ENCODE measurements at places on chromosomes 11 and 22. TPM values are rescaled to one million over a fixed set of nuclear protein-coding genes. Genes with fewer than 3 reads are reported as not detected.

SNAP29 gene
- total RNA-seq, result 26.2 TPM

DNA sequence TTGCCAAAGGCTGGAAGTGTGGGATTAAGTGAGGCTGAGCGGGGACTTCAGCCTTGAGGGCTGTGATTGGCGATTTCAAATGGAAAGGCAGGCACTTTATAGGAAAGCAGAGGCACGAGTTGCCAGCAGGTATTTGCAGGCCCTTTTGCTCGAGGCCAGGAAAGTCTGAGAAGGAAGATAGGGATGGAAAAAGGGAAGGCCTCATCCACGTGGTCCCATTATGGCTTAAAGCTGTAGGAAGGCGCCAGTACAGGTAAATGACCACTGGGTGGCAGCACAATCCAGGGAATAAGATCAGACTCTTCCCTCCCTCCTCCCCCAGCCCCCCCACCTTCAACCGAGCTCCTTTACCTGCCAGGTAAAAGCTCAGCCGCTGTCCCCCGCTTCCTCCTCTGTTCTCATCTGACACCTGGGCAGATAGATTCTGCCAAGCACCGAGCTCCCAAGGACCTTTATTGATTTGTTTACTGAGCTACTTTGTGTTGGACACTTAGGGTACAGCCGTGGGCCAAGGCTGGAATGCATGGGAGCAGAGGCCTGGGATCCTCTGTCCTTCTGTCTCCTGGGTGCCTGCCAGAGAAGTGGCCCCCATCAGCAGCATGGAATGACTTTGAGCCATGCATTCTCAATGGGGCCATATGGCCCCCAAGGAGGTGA, 7.5 kb downstream of the P2RX3 start:
- H3K4me3 ChIP-seq, result no peak overlapping the region
- DNase-seq, result peak; percentile 62
- no peaks in the 10 kb centered on the region for H3K36me3 ChIP-seq
- H3K27ac ChIP-seq, result no peak overlapping the region
- H3K4me1 ChIP-seq, result no peaks in the 10 kb centered on the region
- H3K27me3 ChIP-seq, result no peaks in the 10 kb centered on the region

DNA sequence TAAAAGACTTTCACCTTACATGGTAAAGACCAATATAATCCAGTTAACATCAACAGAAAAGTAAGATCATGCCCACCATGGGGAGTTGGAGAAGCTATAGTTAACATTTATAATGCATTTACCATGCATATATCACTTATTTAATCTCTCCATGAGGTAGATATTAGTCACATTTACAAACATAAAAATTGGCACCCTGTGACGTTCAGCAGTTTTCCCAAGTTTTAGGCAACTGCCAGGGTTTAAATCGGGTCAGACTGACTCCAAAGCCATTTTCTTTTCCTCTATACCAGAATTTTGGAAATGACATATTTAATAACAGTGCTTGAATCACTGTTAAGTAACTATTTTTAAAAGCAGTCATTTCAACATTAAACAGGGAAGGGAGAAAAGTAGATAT, 266.3 kb downstream of the DDX10 start:
- no peak overlapping the region for H3K4me3 ChIP-seq
- no peaks in the 10 kb centered on the region for H3K4me1 ChIP-seq
- H3K36me3 ChIP-seq, result no peaks in the 10 kb centered on the region
- no peaks in the 10 kb centered on the region for H3K27me3 ChIP-seq

NDUFS8 gene
- total RNA-seq, result 357 TPM

DNA sequence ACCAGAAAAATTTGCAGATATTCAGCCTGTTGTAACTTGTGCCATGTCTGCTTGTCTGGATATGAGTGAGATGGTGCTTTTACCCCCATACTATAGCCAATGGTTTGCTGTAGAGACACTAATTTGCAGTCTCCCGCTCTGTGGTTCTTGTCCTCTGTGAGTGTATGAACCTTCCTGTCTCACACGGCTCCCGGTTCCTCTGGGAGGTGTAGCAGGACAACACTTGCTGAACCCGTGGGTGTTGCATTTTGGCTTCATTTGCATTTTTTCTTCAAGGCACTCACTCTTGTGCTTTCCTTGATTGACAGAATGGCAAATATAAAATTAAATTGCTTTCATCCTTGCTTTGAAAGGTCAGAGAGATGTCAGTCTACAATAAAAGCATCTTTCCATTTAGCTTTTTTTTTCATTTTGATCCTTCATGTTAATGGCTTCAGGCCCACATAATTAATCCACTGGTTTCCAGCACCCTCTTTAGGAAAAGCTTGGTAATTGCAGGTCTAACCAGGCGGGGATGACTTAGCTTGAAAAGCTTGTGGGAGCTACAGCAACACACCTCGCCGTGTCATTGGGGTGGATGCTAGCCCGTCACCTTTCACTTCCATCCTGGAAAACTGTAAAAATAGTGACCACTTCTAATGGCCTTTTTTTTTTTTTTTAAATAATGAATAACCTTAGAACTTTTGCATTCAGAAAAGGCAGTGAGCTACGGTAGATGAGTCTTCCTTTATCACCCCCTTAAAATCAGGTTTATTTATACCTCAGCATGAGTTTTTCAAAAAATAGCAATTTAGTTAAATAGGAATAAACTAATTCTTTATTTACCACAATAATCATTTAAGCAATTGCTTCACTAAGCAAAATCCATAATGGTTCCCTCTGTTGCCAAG, 27.4 kb upstream of the ST14 start:
- H3K27ac ChIP-seq, result no peak overlapping the region
- no peak overlapping the region for H3K4me3 ChIP-seq
- no peak for DNase-seq
- no peaks in the 10 kb centered on the region for H3K27me3 ChIP-seq
- no peaks in the 10 kb centered on the region for H3K4me1 ChIP-seq

DNA sequence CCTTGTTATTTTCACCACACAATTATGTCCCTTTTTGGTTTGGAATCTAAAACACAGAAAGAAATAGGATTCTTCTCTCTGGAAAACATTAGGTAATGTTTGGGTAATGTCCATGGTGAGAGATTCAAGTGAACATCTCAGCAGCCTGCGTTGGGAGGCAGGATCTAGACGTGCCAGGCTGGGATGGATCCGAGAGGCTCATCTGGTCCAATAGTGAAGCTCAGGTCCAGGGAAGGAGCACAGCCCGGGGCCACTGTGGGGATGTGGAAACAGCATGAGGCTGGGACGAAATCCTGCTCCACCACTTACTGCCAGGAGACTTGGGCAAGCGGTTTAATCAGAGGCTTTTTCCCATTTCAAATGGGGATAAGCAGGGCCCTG, 109.9 kb downstream of the CSNK2A3 start:
- H3K4me1 ChIP-seq, result peaks cover 31% of the 10 kb centered on the region
- H3K27me3 ChIP-seq, result no peaks in the 10 kb centered on the region
- H3K36me3 ChIP-seq, result no peaks in the 10 kb centered on the region
- no peak overlapping the region for H3K4me3 ChIP-seq

DNA sequence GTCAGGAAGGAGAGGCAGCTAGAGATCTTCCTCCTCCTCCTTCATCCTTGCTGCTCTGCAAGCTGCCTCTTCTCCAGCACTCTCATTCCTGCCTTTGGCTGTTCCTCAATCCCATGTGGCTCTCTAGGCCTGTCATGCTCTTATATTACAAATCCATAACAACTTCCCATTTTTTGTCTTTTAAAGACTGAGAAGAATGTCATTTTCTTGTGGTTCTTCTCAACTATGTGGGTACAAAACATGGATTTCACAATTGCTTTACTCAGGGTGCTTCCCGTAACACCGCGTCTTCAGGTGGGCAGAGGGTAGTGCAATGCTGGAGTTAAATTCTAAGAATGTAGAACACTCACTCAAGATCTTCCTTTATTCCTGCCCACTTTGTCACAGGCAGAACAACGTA, 6.8 kb upstream of the CAT start:
- peaks cover 4% of the 10 kb centered on the region for H3K4me1 ChIP-seq
- H3K27ac ChIP-seq, result no peak overlapping the region
- no peaks in the 10 kb centered on the region for H3K27me3 ChIP-seq
- no peak for DNase-seq
- H3K36me3 ChIP-seq, result no peaks in the 10 kb centered on the region

- no peak overlapping the region for H3K4me3 ChIP-seq
- no peak for DNase-seq
- peaks cover 6% of the 10 kb centered on the region for H3K27me3 ChIP-seq
- peaks cover 19% of the 10 kb centered on the region for H3K4me1 ChIP-seq
- H3K27ac ChIP-seq, result no peak overlapping the region
Measured at GRCh38 chr11:35424157-35424940, 5.0 kb upstream of the SLC1A2 start.

GRCh38 chr22:20590477-20591294, 83.3 kb downstream of the MED15 start:
- no peak for DNase-seq
- peaks cover 24% of the 10 kb centered on the region for H3K36me3 ChIP-seq
- H3K4me1 ChIP-seq, result no peaks in the 10 kb centered on the region
- H3K27ac ChIP-seq, result no peak overlapping the region
- no peaks in the 10 kb centered on the region for H3K27me3 ChIP-seq

DNA sequence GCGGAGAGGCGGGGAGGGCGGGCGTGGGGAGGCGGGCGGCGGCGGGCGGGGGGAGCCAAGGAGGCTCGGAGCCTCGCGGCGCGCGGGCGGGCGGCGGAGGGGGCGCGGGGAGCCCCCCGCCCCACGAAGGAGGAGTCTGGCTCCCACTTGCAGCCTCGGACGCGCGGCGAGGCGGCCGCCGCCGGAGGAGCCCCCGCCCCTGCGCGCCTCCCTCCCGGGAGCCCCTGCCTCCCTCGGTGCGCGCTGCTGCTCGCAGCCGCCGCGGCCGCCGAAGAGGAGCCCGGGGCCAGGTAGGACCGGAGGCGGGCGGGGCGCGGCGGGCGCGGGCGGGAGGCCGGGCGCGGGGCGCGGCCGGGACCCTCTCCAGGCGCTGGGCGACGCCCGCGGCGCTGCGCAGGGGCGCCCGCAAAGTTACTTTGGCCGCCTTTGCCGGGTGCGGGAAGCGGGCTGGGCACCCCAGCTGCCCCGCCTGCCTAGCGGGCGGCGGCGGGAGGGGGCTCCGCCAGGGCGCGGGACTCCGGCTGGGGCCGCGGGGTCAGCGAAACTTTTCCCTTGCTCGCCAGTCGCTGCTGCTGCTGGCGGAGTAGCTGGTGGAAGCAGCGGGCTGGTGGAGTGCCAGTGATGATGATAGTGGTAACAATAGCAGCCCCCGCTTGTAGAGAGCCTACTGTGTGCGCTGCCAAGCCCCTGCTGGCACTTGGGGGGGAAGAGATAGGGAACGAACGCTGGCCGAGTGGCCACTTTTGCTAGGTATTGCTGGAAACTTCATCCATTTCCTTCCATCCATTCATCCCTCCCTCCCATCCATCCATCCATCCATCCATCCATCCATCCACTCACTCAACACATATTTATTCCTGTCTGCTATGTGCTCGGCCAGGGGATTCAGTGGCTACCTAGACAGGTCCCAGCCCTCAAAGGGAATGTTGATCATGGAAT, at the start of gene MPPED1:
MPPED1 (plus strand) TSS at position 146 of the 939 bp plus-strand sequence. CDS start 12,972 bp downstream, outside the sequence.
- no peak for DNase-seq
- no peak within 1 kb of the TSS for H3K27ac ChIP-seq
- no peaks in the 10 kb centered on the region for H3K4me1 ChIP-seq
- H3K4me3 ChIP-seq, result no peak within 1 kb of the TSS
- H3K27me3 ChIP-seq, result peaks cover 33% of the 10 kb centered on the region
- no peaks in the 10 kb centered on the region for H3K36me3 ChIP-seq

KCNQ1OT1 gene
- total RNA-seq, result 0.45 TPM

DNA sequence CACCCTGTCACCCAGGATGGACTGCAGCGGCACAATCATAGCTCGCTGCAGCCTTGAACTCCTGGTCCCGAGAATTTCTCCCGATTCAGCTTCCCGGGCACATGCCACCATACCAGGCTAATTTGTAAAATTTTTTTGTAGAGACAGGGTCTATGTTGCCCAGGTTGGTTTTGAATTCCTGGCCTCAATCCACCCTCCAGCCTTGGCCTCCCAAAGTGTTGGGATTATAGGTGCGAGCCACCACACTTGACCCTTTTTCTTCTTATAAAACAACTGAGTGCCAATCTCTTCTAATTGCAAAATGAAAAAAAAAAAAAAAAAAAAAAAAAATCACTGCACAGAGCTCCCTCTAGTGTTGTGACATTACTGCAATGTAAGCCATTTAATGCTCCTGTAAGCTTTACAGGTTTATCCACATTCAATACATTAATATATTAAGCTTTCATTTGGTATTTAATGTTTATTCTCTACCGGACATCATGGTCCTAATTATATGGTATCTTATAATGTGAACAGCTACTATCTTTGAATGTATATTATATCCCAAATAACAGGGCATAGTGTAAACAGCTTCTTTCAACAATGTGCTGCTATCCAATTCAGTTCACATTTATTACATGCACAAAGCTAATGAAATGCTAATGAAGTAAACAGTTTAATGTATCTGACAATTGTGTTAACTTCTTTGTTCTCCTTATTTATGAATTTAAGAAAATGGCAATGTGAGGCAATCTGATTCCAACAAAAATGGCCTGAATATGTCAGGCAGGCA, 44.6 kb downstream of the COPB1 start:
- H3K27me3 ChIP-seq, result no peaks in the 10 kb centered on the region
- no peak overlapping the region for H3K4me3 ChIP-seq
- no peaks in the 10 kb centered on the region for H3K4me1 ChIP-seq
- H3K27ac ChIP-seq, result no peak overlapping the region
- H3K36me3 ChIP-seq, result peaks cover 7% of the 10 kb centered on the region

MGAT3 gene
- total RNA-seq, result 3.4 TPM

DNA sequence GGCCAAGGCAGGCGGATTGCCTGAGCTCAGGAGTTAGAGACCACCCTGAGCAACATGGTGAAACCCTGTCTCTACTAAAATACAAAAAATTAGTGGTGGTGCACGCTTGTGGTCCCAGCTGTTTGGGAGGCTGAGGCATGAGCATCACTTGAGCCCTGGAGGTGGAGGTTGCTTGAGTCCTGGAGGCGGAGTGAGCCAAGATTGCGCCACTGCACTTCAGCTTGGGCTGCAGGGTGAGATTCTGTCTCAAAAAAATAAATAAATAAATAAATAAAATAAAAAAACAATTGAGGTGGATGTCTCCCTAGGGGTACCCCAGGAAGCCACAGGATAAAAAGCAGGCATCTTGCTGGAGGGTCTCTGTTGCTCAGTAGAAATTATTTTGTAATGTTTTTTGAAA, 14.1 kb downstream of the PTPRJ start:
- H3K4me3 ChIP-seq, result no peak overlapping the region
- H3K4me1 ChIP-seq, result no peaks in the 10 kb centered on the region
- no peaks in the 10 kb centered on the region for H3K36me3 ChIP-seq
- no peaks in the 10 kb centered on the region for H3K27me3 ChIP-seq
- DNase-seq, result no peak
- H3K27ac ChIP-seq, result no peak overlapping the region

DNA sequence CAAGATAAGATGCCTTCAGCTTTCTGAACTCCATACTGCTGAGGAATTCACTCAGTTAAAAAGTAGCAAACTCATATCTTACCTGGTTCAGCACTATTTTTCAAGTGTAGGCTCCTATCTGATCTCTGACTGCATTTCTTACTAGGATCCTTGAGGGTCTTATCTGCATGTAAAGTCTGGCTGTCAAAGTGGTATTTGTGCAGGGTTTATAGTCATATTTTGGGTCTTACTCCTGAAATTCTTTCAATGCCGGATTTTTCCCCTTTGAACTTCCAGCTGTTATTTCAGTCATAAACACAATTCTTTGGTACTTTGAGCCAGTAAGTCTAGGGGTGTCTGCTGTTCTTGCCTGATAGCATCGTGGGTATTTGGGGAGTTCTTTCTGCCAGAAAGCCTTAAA, 25.3 kb upstream of the NOX4 start:
- no peak overlapping the region for H3K27ac ChIP-seq
- H3K36me3 ChIP-seq, result no peaks in the 10 kb centered on the region
- no peak overlapping the region for H3K4me3 ChIP-seq

Measured in heart left ventricle (tissue), 16 donors.